ENCODE measurements at places on chromosomes 16 and 17.

GRCh38 chr16:53712065-53712464, 8.1 kb downstream of the FTO start:
- DNase-seq: no peak

GRCh38 chr16:49491771-49492761, 118.5 kb downstream of the C16orf78 start:
- peak; percentile 57 for DNase-seq

DNA sequence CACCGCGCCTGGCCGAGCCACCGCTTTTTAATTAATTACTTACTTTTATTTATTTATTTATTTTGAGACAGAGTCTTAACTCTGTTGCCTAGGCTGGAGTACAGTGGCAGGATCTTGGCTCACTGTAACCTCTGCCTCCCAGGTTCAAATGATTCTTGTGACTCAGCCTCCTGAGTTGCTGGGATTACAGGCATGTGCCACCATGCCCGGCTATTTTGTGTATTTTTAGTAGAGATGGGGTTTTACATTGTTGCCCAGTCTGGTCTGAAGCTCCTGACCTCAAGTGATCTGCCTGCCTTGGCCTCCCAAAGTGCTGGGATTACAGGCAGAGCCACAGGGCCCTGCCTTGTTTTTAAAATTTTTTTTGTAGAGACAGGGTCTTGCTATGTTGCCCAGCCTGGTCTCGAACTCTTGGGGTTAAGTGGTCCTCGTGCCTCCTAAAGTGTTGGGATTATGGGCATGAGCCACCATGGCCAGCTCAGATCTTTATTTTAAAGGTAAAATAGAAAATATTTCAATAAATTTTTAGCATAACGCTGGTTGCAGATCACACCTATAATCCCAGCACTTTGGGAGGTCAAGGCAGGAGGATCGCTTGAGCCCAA, 18.3 kb upstream of the NUDT16L1 start:
- no peak for DNase-seq

- DNase-seq: no peak
Observed at GRCh38 chr17:82843904-82844680, 4.3 kb upstream of the ZNF750 start.

DNA sequence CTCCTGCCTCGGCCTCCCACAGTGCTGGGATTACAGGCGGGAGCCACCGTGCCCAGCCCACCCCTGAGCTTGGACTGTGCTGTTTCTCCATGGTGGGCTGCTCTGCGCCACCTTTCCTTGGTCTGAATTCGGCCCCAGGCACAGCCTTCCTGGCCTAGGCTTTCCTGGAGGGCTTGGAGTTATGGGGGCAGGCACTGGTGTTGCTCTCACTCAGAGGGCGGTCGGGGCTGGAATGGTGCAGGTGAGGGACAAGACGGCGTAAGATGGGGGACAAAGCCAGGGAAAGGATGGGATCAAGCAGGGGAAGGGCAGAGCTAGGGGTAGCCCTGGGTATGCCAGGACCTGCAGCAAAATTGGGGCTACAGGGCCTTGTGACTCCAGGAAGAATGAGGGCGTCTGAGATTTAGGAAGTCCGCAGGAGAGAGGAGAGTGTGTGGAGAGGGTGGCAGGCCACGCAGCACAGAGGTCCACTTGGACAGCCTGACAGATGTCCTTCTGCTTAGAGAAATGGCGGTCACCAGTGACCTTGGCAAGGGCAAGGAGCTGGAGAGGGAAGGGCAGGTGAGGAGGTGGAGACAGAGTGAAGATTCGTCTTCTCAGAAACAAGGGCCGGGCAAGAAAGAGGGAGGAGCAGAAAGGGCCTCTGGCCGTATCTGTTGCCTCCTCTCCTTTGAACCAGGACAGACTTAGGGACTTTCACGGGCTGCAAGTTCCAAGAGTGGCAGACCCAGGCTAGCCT, 1.6 kb upstream of the ATP6V0C start:
- DNase-seq: no peak

- DNase-seq: no peak
Observed at GRCh38 chr17:17343160-17343735, 40.1 kb downstream of the NT5M start.

DNA sequence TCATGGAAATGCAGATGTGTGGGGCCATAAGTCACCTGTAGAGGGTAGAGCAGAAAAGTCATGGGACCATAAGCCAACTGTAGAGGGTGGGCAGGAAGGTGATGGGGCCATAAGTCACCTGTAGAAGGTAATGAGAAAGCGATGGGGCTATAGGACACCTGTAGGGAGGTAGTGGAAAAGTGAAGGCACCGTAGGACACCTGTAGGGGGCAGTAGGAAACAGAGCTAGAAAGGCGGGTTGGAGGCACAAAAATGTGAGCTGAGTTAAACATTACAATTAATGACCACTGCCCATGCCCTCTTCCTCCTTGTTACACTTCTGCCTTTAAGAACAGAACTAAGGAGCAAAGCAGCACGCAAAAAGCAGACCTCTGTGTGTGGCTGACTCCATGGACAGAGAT, 150.1 kb downstream of the SHISA6 start:
- DNase-seq: no peak

All from activated CD4-positive, alpha-beta T cell treated with anti-CD3 and anti-CD28 coated beads for 48 hours (primary cell).